Progenitor cell of endocrine pancreas (in vitro differentiated cells): ENCODE measurements at places on chromosomes 12 and 14.
A peak's percentile ranks its signal among the peaks of the same experiment; 100 is the strongest.

DNA sequence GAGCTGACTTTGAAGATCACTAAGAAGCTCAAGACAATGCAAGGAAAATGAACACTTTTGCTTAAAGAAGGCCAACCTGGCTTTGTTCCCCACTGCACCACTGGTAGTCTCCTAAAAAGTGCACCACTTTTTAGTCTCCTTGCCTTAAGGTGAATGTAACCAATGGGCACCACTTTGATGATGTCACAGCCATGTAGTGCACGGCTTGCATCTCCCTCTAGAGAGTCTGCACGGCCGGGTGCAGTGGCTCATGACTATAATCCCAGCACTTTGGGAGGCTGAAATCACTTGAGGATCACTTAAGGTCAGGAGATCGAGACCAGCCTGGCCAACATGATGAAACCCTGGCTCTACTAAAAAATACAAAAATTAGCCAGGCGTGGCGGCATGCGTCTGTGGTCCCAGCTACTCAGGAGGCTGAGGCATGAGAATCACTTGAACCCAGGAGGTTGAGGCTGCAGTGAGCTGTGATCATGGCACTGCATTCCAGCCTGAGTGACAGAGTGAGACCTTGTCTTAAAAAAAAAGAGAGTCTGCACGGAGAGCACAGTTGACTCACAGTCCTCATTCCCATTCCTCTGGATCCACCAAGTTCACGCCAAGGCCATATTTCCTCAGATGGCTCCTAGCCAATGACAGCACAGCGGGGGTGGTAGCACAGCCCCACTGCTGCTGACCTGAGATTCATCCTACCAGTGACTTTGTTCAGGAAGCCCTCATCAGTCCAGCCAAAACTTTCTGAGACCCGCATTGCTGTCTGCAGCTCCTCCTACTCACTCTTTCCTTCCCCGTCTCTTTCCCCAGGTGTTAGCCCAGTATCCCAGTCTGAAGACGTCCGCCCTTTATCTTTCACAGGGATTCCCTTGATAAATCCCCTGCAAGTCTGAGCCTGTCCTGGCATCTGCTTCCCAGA is 16.5 kb upstream of the IFT81 start:
- no peak for DNase-seq

- peak; percentile 61 for DNase-seq
These were observed 82.0 kb upstream of the HMGA2 start for GRCh38 chr12:65742018-65743010.

- DNase-seq, result no peak
These were observed 506 bp downstream of the EMP1 start for GRCh38 chr12:13197032-13197431.

DNA sequence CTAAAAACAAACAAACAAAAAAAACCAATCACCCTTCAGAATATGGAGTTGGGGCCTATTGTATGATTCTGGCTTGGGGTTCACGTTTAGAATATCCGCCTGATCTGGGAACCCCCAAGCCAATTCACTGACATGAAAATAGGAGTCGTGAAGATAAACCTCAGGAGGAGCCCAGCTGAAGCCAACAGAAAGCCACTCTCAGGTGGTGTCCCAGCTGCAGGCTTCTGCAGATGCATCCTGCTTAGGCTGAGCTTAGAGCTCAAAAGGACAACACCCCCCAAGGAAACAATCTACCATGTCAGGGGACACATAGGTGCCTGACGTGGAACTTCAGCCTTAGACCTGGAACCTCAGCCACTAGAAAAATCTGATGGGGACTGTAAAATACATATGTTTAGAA is 51.9 kb downstream of the SYNE3 start:
- no peak for DNase-seq

GRCh38 chr12:62279058-62279457 is 18.9 kb downstream of the USP15 start:
- no peak for DNase-seq

DNA sequence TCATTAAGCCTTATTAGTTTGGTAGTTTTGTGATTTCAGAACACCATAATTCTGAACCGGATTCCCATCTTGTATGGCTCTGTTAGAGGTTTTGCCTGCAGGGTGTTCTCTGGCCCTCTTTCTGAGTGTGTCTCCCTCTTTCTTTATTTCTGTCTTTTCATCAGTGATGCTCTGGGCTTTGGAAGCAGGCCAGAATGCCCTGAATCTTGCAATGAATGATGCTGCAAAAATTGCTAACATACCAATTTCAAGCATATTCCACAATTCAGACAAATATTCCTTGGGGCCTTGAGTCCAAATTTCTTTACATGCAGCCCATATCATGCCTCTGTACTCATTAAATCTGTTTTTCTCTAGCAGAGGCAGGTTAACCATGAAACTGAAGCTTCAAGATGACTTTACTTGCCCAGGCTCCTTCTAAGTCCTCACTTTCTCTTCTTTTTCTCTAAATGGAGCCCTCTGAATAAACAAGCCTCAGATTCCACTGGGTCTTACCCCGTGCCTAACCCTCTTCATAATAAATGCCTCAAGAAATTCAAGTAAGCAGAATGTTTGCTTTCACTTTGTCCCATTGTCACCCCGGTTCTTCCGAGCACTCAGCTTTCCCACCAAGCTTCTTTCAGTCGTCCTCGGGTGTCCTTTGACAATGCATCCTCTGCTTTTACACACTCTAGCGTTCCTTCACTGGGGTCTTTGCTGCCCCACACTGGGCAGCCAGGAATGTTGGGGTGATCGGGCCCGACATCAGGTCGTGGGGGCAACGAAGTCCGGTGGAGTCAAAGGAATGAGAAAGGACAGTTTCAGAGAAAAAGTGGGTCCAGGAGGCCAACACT is 78.8 kb upstream of the SLC38A4 start:
- no peak for DNase-seq

- DNase-seq, result no peak
These were observed 10.2 kb upstream of the CMKLR1 start for GRCh38 chr12:108349278-108349688.

- no peak for DNase-seq
These were observed 17.9 kb downstream of the DERA start for GRCh38 chr12:15928870-15929571.

- no peak for DNase-seq
These were observed 21.2 kb downstream of the TAS2R50 start for GRCh38 chr12:10965476-10965875.

- DNase-seq, result no peak
These were observed 1120.8 kb upstream of the TMEM132C start for GRCh38 chr12:127145929-127146789.

DNA sequence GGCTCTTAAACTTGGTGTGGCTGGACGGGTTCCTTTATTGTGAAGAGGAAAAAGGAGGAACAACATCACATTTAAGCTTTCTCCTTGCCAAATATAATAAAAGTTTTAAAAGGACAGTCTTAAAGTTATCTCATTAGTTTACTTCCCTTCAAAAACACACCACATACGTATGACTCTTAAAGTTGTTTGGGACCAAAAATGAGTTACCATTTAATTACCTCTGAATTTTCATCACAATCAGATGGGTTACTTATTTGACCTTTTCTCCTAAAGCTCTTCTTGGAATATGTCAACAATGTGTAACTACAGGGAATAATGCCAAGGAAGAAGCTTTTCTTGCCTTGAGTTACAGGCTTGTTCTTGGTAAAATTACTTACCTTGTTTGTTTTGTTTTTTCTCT is 16.4 kb downstream of the RAB21 start:
- DNase-seq, result no peak

DNA sequence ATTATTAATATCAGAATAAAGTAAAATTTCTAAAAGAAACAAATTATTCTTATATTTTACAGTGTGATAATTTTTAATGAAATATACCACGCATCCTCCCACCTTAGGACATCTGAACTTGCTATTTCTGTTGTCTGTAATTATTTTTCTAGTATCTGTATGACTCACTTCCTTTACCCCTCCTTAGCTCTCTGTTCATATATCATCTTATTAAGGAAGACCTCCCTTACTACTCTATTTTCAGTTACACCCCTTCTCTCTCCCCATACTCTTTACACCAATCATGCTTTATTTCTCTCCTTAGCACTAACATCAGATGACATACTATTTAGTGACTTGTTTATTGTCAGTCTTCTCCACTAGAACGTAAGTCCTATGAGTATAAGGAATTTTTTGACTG is 34.2 kb upstream of the C12orf50 start:
- no peak for DNase-seq

DNA sequence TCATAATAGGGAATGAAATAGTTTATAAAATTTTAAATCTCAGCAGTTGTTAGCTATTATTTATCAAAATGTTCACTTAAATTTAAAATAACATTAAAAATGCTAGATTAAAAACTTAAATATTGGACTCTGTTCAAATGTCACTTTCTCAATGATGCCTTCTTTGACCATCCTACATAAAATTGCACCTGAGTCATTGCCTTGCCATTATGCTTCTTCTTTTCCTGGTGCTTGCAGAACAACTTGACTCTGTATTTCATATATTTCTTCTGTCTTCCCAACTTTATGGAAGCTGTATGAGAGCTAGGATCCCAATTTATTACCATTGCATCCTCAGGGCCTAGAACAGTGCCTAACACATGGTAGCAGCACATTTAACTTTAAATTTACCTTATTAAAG is 37.3 kb upstream of the CPM start:
- DNase-seq, result no peak

GRCh38 chr12:131672311-131672940 is 38.5 kb upstream of the SFSWAP start:
- no peak for DNase-seq

GRCh38 chr14:21509432-21510143 is 1.6 kb downstream of the METTL3 start:
- DNase-seq, result no peak

- no peak for DNase-seq
These were observed 206.8 kb upstream of the LHX5 start for GRCh38 chr12:113678223-113679119.

DNA sequence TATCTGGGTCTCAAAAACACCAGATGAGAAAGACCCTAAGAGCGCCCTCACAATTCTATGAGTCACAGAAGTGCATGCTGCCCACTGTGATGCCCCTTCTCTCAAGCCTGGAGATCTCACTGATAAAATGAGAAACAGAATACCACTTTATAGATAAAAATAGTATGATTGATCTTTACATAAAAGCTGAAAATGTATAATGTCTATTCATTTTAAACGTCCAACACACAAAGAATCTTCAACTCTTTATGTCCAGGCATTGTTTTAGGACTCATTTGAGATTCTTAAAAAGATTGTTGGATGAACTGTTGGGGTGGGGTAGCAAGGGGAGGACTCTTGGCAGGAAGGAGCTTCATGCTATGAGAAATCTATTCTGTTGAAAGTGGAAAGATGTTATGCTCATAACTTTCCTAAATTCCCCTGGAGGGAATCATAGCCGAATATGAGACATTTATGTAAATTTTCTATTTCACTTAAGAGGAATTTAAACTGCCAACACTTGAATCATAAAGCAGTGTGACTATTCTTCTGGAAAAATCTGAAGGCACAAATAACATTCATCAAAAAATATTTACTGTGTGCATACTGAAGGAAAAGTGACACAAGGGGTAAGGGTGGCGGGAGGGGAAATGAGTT is 174.6 kb downstream of the STXBP6 start:
- DNase-seq, result no peak

- DNase-seq, result no peak
These were observed 214.4 kb upstream of the ALG10B start for GRCh38 chr12:38102197-38102596.

DNA sequence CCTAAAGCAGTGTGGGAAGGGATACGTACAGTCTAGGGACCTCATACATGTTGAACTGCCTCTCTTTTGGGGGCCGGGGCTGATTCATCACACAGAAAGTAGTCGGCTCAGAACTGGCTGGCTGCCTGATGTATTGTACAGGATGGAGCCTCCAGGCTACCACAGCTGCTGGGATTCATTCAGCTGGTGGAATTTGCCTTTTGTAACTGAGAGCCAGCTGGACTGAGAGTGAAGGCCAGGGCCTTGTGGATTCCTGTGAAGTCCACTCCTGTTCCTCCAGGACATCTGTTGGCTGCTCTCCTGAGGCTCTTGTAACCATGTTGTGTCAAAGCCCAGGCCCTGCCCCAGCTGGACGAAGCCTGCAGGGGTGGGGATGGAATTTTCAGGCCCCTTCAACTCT is 116.3 kb upstream of the PRICKLE1 start:
- DNase-seq, result no peak

GRCh38 chr12:128727999-128728398 is 95.8 kb downstream of the SLC15A4 start:
- no peak for DNase-seq

GRCh38 chr14:62087191-62087590 is 325.0 kb downstream of the SNAPC1 start:
- DNase-seq, result no peak

GRCh38 chr14:51730098-51730497 is 78.4 kb downstream of the FRMD6 start:
- no peak for DNase-seq

- DNase-seq, result no peak
These were observed 71.7 kb downstream of the TGFB3 start for GRCh38 chr14:75910048-75910447.

DNA sequence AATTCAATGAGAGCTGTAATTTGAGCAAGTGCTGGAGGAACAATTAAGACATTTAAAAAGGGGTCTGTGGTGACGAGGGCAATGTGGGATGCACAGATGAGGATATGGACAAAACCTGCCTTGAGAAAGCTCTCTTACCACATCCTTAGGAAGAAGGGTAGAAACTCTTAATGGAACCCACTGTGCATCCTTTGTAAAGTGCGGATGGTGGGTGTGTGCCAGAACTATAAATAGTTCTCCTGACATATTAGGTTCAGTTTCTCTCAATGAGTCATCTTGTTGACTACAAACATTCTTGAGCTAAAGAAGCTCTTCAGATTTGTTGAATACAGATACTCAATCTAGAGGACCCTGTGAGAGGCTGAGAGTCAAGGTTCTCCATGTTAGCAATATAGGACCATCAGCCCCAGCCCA is 106.1 kb upstream of the ANO4 start:
- DNase-seq, result no peak

DNA sequence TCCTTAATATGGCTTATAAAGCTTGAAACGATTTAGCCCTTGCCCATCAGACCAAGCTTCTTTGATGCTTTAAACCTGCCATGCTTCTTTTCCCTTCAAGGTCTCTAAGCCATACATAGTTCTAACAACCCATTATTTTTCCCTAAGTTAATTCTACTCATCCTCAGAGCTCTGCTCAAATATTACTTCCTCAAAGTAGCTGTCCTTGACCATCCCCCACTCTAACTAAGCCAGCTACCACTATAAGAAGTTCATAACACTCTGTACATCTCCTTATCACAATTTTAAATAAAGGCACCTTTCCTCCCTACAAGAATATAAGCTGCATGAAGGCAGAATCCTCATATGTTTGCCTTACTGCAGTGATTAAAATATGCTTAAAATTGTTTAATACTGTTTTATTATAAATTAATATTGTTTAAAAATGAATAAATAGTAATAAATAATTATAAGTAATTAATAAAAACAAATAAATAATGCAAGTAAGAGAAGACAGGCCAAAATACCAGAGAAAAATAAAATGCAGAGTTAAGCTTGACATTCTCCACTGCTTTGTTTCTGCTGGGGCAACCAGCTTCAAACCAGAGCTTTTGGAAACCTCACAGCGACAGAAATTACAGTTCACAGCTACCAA is 76.8 kb downstream of the NUMB start:
- no peak for DNase-seq
